ENCODE measurements at places on chromosomes 3 and 15.

DNA sequence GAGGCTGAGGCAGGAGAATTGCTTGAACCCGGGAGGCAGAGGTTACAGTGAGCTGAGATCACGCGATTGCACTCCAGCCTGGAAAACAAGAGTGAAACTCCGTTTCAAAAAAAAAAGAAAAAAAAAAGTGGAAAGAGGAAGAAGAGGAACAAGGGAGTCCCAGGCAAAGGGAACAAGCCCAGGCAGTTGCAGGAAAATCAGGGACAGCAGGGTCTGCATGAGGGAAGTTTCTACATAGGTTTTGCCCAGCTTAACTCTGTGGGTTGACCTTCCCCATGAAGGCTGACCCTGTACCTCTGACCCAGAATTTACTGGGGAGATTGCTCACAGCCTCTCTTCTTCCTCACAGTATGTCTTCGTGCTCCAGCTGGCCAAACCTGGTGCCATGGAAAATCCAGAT is 12.3 kb downstream of the RBP1 start:
- DNase-seq = no peak

- no peak for DNase-seq
Observed at GRCh38 chr15:90200534-90201129, 498 bp upstream of the SEMA4B start.

GRCh38 chr3:103127098-103127630 is 692.3 kb downstream of the ZPLD1 start:
- no peak for DNase-seq

DNA sequence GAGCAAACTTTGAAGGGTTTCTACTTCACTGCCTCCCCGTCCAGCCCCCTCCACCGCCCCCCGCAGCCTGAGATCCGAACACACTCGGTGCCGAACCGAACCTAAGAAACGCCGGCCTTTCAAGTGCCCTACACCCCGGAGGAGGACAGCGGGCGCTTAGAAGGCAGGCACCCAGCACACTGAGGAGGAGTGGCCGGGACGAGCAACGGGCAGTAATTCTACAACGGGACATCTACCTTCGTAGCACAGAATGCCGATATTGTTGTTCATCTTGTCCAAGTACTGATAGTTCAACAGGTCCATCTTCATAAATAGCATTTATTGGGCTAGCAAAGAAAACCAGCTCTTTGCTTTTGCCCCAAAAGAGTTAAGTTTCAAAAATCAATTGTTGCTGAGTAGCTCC is 513 bp downstream of the VGLL4 start:
- DNase-seq = peak; percentile 40

DNA sequence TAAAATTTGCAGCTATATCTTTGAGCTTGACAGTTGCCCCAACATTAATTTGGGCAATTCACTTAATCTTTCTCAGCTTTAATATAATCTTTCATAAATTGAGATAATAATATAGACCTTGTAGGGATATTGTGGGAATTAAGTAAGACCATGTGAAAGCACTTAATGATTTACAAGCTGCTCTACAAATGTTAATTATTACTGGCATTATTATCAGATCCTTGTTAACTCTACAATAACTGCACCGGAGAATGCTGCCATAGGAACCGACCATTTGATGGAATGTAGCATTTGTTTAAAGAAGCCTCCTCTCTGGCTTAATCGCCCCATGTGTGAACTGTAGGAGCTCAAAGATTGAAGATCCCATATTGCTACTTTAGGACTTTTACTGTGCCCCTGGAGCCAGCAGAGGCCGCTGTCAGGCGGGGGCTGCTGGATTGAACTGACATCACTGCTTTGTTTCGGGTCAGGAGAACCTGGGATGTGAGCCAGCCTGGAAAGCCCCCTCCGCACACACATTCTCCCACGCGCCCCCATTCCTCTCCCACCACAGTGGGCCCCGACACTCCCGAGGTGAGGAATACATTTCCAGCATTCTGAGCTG is 154.2 kb upstream of the TNIK start:
- DNase-seq = peak; percentile 70

- DNase-seq = peak; percentile 85
Observed at GRCh38 chr15:65979316-65979715, 110.0 kb downstream of the RAB11A start.

- DNase-seq = no peak
Observed at GRCh38 chr3:8624612-8625011, 20.0 kb downstream of the SSUH2 start.

- no peak for DNase-seq
Observed at GRCh38 chr15:92579486-92579885, 76.1 kb downstream of the FAM174B start.

GRCh38 chr3:34279901-34280300 is 481.5 kb downstream of the PDCD6IP start:
- no peak for DNase-seq

GRCh38 chr15:66611257-66612053 is 45.7 kb upstream of the LCTL start:
- DNase-seq = no peak

- DNase-seq = no peak
Observed at GRCh38 chr15:79166311-79166955, 75.9 kb upstream of the RASGRF1 start.

- DNase-seq = no peak
Observed at GRCh38 chr3:187746442-187747281, 1.4 kb upstream of the BCL6 start.

DNA sequence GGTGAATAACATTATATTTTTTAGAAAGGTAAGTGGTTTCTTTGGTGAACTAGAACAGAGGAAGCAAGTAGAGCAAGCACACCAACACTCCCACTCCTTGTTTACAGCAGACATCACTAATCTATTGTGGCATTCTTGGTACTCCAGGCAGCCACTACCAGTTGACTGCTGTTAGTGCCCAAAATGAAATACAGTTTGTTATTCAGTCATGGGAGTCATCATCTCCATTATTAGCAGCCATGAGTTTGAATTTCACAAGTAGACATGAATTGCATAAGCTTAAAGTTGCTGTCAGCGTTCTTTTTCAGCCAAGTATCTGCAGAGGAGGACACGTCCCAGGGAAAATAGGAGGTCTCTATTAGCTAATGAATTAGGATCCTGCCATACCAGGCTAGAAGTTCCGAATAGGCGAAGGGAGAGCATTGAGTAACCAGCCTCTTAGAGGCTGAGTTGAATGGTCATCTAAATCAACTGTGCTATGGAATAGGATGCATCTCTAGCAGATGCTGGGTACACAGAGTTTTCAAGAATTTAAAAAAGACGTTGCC is 252.7 kb upstream of the ICE2 start:
- no peak for DNase-seq

DNA sequence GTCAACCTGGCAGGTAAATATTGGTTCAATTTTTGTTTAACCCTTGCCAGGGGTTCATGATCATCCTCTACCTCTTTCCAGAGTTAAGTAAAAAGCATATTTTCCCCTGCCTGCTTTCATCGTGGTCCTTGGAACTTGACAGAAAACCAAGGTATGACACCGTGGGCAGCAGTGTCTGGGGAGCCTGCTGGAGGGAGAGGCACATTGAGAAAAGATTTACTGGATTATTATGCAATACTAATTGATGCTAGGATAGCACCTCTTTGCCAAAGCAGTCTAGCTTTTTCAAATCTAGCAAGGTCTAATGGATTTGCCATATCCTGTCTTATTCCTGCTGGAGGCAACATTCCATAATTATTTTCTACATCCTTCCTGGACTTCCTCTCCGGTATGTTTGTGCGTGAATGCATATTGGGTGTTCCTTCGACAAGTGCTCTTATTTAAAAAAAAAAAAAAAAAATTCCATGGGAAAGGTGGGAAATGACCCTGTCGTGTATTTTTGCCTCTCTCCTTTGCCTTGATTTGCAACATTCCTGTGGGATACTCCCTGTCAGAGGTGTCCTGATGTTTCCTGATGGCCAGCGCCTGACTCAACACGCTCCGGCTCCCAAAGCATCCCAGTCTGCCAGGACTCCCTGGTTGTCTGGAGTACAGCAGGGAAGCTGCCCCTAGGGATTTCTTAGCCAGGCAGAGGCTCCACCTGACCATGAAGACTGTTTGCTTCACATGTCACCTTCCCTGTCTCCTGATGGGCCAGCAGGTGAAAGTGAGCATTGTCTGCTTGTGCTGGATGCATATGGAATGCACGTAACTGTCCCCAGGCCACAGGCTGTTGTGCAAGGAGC is 6.3 kb downstream of the BHLHE40 start:
- no peak for DNase-seq

- no peak for DNase-seq
Observed at GRCh38 chr15:100718075-100718980, 115.9 kb downstream of the ASB7 start.

- peak; percentile 58 for DNase-seq
Observed at GRCh38 chr15:62066663-62067447, at the start of gene C2CD4A. Gene C2CD4A, plus strand, starts transcription at chr15:62066977. Its CDS starts 637 bp downstream, at chr15:62067614.

- DNase-seq = no peak
Observed at GRCh38 chr3:40333416-40333815, 23.9 kb downstream of the EIF1B start.

DNA sequence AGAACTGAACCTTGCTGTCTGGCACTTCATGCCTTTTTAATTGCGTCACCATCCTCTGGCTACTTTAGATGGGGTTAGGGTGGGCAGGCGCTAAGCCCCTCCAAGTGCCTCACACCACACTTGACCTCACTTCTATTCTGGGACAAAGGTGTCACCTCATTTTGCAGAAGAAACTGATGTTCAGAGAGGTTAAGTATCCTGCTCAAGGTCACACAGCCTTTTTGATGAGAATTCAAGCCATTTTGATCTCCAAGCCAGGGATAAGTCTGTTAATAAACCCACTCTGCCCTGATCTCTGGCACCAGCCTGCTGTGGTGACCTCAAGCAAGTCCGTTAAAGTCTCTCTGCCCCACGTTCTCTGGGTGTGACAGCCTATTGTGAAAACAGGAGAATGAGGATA is 58.8 kb upstream of the PRR23C start:
- no peak for DNase-seq

DNA sequence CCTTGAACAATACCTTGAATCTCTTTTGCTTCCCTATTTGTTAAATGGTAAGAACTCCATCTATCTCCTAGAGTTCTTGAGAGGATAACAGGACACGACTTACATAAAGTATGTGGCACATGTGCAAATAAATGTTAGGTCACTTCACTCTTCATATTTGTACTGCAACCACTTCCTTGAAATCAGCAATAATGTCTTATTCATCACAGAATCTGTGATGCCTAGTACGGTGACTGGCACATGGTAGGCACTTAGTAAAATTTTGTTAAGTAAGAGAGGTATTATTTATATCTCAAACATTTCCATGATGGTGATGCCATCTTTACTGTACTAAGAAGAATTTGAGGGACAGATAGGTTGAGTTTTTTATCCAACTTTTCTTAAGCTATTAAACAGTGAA is 14.3 kb downstream of the CD47 start:
- no peak for DNase-seq

DNA sequence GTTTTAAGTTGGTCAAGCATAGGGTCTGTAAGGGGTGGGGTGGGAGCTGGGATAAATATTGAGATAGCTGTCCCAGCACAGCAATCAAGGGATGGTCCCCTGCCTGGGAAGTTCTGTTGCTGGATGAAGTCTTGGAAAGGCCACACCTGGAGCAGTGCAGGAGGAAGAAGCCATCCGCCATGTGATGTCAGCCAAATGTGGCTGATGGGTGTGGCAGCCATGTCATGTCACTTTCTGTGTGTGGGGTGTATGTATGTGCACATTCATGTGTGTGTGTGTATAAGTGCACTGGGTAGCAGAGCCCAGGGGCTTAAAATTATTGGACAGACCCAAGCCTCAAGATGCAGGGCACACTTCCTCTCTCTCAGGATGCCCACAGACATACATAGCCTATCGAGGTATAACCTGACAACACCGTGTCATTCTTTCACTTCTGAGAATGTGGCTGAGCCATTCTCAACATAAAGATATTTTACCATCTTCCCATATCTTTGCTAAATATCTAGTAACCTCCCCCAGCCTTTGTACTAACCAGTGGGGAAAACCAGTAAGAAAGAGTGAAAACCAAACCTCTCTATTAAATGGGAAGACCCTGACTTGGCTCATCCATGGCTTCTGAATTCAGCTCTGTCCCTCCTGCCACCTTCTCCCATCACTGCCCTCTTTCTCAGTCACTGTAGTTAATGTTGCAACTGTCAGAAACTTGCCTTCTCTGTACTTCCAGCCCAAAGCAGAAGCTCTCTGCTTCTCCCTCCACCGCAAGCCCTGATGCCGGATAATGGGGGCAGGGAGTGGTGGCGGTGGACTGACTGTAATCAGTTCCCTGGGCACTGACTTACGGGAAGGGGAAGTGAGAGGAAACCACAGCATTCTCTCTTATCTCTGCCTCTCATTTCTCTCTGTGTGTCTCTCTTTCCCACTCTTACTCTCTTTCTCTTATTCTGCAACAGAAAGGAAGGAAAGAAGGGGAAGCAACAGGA is 11.2 kb downstream of the TNFSF10 start:
- no peak for DNase-seq

DNA sequence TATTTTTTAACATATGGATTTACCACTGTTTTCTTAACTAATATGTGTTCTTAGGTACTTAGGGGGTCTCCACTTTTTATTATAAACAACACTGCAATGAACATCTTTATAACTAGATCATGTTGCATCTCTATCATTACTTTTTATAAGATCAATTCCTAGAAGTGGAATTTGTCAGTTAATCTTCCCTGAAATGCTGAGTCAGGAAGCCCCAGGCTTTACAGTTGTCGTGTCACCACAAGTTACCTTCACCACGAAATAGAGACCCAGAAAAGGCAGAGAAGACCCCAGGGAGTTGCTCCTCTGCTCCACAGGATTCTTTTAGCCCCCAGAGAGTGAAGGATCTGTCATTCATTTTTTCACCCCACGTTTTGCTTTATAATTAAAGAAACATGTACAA is 34.5 kb upstream of the ERC2 start:
- DNase-seq = no peak

DNA sequence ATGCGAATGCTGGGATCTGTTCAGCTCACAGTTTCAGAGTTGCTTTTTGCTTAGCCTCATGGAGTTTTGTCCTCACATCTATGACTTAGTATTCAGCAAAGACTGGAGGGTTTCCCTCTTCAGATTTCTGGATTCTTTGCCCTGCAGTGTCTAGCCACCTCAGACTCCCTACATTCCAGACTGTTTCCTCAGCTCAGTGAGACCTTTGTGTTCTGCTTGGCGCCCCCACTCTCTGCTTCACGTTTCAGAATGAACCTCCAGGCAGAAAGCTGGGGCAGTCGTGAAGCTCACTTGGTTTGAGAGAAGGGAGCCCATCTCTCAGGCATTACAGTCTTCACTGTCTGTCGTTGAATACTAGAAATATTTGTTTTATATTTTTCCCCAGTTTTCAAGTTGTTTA is 118.1 kb downstream of the CACNA1D start:
- no peak for DNase-seq

DNA sequence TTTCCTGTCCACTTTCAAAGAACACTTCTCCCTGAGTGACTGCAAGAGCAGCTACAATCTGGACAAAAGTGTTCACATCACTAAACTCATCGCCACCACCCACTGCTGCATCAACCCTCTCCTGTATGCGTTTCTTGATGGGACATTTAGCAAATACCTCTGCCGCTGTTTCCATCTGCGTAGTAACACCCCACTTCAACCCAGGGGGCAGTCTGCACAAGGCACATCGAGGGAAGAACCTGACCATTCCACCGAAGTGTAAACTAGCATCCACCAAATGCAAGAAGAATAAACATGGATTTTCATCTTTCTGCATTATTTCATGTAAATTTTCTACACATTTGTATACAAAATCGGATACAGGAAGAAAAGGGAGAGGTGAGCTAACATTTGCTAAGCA is 1.8 kb downstream of the CCRL2 start:
- no peak for DNase-seq

All from glutamatergic neuron (in vitro differentiated cells).